T-cell (primary cell): ENCODE measurements at places on chromosomes 2 and 18.

DNA sequence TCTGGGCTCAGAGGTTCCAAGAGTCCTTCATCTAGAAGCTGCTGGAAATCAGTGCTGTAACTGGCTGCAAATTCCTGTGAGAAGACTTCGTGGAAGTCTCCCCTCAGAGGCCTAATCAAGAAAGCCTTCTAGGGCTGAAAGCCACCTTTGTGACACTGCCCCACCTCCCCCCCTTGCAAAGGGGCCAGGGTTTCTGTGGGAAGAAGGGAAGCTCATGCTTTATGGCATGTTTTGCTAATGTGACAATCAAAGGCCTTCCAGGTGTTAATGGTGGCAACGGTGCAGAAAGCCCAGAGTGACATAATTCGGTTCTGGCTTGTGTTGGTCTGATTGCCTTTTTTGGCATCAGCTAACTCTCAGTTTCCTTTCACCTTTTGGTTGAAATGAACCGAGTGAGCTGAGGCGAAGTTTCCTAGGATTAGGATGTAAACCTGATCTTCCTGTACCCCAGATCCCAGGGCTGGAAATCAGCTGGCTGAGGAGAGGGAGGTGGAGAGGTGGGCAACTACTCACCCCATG is 126.9 kb upstream of the TRIB2 start:
- DNase-seq, result no peak

GRCh38 chr18:13641551-13642439 is 84.6 kb downstream of the FAM210A start:
- DNase-seq, result no peak

- DNase-seq, result no peak
Observed at GRCh38 chr2:600542-601386, 76.4 kb downstream of the TMEM18 start.

DNA sequence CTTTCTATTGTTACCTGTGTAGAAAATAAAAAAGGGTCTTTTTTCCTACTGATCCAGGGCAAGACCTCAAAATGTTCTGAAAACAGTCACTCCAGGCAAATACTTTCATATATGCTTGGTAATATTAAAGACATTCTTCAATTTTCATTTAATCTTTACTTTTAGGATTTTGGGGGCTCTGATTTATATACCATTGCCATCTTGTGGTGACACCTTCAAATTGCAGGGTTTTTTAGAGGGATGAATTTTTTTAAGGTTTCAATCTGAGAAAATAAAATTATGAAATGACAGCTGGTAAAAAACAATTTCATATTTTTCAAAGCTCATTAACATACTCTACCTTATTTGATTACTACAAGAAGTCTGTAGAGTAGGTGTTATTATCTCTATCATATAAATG is 26.8 kb downstream of the MAPK4 start:
- no peak for DNase-seq

GRCh38 chr18:5158172-5158571 is 38.9 kb downstream of the AKAIN1 start:
- no peak for DNase-seq

- no peak for DNase-seq
Observed at GRCh38 chr2:134240061-134240460, 13.8 kb upstream of the MGAT5 start.

- no peak for DNase-seq
Observed at GRCh38 chr18:3966246-3966641, 488.9 kb downstream of the DLGAP1 start.

GRCh38 chr2:220168891-220169546 is 541.6 kb downstream of the SLC4A3 start:
- no peak for DNase-seq

- no peak for DNase-seq
Observed at GRCh38 chr2:170434900-170435621, 257.1 kb downstream of the MYO3B start.

DNA sequence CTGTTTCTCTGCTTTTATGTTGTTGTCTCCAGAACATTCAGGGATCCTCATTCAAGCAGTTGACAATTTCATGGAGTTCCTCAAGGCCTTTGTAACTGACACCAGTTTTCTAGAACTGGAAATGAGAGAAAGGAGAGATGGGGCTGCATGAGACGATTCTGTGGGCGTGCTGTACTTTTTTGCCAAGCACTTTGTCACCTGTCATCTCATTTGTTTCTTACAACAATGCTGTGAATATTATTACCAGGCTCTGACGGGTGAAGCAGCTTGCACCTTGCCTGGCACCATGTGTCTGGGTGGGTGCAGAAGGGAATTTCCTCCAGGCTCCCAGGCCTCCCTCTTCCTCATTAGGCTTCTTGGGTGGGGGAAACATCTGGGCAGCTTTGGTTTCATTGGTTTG is 22.2 kb upstream of the ATOH8 start:
- DNase-seq, result no peak

DNA sequence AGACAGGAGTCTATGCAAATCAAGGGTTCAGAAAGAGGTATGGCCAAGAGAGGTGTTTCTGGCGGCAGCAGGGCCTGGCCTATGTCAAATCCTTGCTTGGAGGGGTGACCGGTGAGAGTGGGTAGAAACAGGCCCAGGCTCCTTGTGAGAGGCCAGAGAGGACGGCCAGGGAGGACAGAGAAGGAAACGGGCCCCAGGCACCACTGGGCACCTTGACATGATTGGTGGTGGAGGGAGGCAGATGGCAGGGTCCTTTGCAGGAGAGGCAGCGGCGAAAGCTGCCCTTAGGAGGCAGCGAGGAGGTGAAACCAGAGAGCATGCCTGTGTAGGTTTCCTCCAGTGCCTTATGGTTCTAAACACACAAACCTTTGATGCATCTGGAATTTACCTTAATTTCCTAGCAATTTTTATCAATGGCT is 6.2 kb downstream of the RAMP1 start:
- no peak for DNase-seq

GRCh38 chr18:49178736-49179135 is 228.0 kb upstream of the SMAD7 start:
- DNase-seq, result no peak

DNA sequence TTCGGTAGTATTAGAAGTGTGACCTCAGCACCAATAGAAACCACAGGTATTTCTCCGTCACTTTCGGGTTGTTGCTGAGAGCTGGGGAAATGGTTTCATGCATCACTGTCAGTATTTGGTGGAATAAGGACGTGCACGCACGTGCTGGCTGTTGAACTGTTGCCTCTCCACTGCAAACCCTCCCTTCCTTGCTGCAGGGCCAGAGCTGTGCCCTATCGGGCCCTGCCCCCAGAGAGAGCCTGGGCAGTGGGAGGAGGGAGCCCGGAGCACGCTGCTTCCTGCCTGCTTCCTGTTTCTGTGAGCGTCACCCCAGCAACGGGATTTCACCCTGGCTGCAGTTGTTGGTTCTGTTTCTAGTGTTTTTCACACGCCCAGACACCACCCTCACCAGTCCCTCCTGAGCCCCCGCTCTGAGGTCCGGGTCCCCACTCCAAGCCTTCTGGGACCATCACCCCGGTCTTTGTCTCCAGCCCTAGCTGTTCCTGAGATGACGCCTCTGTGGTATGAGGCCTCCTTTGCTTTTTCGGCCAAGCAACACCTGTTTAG is 47.4 kb downstream of the LRRFIP1 start:
- peak; percentile 86 for DNase-seq

DNA sequence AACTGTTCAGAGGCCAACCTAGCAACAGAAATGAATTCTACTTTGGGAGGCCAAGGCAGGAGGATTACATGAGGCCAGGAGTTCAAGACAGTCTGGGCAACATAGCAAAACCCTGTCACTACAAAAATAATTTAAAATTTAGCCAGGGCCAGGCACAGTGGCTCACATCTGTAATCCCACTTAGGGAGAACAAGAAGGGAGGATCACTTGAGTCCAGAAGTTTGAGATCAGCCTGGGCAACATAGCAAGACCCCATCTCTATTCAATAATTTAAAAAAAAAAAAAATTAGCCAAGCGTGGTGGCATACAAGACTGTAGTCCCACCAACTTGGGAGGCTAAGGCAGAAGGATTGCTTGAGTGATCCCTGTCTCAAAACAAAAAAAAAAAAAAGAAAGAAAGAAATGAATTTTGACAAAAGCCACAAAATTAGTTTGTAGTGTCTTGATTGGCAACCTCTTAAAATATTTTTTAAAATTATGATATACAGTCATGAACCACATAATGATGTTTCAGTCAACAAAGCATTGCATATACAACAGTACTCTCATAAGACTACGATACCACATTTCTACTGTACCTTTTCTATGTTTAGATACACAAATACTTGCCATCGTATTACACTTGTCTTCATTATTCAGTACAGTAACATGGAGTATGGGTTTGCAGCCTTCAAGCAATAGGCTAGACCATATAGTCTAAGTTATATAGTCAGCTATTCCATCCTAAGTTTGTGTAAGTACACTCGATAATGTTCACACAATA is 130.7 kb downstream of the ZFP36L2 start:
- no peak for DNase-seq

- no peak for DNase-seq
Observed at GRCh38 chr18:35075132-35075531, 33.9 kb downstream of the MAPRE2 start.

GRCh38 chr2:31956312-31956711 is 54.5 kb downstream of the MEMO1 start:
- DNase-seq, result no peak

DNA sequence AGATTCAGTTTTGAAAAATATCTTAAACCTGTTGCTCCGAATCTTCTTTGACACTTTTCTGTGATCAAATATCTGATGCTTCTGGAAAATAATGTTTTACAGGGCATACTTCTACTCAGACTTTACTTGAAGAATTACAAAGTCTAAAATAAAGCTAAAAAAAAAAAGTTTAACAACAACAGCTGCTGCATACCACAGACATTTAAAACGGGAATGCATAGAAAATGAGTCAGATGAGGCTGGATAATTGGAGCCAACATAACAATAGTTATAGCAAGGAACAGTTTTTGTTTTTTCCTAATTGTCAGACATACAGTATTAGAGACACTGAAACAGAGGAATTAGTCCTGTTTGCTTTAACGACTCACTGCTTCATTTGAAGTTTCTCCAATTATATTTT is 1090.2 kb downstream of the SUCLG1 start:
- DNase-seq, result no peak

DNA sequence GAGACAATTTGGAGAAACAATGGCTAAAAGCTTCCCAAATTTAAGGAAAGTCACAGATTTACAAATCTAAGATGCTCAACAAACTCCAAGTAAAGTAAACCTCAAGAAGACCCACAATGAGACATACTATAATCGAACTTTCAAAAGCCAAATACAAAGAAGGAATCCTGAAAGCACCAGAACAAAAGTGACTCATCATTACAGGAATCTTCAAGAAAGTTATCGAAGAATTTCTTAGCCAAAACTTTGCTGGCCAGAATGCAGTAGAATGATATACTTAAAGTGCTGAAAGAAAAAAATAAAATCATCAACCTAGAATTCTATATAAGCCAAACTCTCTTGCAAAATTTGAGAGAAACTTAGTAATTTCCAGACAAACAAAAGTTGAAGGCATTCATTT is 106.5 kb upstream of the TMEM200C start:
- DNase-seq, result no peak

DNA sequence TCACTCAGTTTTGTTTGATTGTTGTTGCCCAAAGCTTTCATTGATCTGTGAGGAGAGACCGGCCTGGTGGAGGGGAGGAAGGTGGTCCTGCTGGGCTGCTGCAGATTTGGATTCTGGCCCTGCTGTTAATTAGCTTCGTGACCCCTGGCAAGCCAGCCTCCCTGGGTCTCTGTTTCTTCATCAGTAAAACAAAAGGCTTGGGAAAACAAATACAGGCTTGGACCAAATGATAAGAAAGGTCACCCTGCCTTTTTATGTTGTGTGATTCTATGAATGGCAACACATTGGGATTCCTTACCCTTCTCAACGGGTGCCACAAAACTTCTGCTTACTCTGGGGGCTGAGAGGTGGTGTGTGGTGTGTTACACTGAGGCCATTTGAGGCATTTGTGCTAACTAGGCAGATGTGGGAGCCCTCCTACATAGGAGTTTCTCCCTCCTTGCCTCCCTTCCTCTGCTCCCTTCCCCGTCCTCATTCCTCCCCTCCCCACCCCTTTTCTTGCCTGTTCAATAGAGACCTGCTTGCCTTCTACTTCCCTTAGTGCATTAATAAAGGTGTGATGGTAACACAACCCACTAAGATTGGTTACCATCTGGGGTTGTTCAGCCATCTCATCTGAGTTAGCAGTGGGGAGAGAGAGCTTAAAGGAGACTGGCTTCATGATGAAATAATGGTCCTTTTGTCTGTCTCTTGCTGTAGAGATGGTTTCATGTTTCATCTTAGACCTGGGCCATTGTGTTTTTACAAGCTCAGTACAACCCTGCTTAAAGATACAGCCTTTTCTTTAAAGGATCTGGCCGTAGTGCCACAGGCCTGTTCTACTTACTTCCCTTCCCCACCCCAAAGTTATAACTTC is 96.2 kb downstream of the TANC1 start:
- no peak for DNase-seq

DNA sequence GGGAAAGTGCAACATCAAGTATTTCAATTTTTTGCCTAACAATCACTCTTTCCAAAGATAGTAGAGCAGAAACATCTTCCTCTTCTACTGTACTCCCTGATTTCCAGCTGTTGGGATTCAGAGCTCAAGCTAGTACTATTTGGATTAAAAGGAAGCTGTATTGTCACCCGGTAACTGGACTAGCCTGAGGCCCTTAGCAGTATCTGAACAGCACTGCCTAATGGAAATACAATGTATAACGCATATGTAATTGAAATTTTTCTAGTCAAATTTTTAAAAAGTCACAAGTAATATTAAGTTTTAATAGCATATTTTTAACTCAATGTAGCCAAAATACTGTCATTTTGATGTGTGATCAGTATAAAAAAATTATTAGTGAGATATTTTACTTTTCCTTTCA is 86.2 kb downstream of the COX7A2L start:
- DNase-seq, result no peak

GRCh38 chr2:111160758-111161157 is 40.0 kb downstream of the BCL2L11 start:
- DNase-seq, result no peak

DNA sequence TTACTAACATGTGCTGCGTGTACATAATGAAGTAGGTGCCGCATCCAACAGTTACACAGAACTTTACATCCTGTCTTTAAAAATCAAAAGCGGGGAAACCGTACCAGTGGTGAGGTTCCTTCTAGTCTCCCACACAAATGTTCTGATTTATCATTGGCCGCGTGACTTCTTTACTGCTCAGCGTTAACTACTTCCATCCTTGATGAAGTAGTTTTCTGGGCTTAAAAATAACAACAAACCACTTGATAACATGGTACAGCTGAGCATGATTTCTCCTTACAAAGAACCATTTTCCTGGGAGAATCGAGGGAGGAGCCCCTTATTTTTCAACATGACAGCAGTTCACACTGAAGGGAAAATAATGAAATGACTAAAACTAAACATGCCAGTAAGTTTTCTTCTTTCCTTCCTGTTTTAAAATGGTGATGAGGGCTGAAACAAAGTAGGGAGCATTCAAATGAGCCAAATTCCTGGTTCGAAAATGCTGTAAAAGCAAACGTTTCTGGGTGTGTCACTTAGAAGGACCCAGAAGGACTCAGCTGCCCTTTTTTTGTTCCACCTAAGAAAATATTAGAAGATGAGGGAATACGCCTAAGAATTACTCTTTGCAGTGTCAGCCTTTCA is 9.9 kb downstream of the EMILIN2 start:
- DNase-seq, result no peak

- no peak for DNase-seq
Observed at GRCh38 chr2:180473456-180473855, 466.4 kb upstream of the CWC22 start.
